ENCODE measurements at places on chromosomes 3 and 15.

GRCh38 chr3:154170300-154170699 is 49.1 kb downstream of the ARHGEF26 start:
- DNase-seq, result no peak

GRCh38 chr3:11522398-11522715 is 121.4 kb downstream of the VGLL4 start:
- DNase-seq, result no peak

DNA sequence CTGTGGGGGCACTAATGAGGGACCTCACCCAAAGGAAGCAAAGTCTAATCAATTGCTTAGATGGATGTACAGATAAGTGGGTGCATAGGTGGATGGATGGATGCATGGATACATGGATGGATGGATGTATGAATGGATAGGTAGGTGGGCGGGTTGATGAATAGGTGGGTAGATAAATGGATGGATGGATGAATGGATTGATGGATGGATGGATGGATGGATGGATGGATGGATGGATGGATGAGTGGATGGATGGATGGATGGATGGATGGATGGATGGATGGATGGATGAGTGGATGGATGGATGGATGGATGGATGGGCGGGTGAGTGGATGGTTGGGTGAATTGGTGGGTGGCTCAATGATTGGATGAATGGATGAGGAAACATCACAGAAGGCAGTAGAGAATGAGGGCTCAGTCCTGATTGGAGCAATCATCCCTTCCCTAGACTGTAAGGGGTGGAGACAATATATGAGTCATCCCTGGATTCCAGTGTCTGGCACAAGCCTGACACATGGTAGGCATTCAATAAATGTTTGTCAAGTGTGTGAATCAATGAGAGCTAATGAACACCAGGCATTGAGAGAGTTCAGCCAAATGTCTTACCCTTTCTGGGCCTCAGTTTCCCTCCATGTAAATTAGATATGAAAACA is 40.4 kb upstream of the PXYLP1 start:
- DNase-seq, result no peak

DNA sequence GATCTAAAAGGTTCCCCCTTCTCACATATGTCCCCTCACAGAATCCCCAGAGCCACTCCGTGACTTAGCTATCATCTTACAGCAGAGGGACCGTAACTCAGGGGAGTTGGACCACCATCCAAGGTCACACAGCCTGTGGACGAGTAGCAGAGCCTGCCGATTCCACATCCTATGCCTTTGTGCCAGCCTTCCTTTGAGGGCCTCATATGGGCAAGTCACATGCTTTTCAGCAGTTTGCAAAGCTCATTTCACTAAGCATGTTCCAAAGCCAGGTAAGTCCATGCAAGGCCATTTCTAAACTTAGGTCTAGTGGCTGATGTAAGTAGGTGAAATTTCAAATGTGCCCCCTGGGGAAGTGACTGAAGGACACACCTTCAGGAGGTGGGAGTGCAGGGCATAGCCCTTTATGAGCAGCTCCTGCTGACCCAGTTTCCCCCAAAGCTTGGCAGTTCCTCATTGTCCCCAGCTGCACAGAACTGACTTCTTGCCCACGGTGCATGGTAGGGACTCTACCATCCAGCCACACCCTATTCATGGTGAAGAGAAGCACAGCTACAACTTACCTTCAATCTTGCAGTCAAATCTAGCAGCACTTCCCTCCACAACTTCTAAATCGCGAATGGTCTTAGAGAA is 33.3 kb upstream of the HACD2 start:
- no peak for DNase-seq

- no peak for DNase-seq
Observed at GRCh38 chr3:74469713-74470112, 144.7 kb downstream of the CNTN3 start.

DNA sequence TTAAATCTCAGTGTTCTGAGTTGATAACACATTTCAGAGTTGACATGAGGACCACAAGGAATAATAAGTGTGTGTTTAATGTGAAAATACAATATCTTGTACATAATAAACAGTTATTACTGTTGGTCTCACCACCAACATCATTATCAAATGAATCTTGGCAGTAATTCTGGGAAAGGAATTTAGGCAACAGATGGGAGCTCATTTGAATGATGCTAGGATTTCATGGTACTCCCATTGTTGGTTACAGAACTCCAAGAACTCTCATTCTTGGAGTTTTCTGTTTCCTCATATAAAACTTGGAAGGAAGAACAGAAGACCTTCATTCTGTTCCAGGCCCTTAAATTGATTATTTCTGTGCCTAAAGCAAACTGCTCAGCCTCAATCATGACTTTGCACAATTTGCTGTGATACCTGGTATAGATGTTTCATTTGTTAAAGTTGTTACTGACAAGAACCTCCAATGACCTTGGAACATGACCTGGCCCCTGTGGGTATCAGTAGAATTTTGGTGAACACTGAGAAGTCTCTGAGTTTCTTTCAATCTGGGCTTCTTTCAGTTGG is 385.8 kb downstream of the LPP start:
- DNase-seq, result no peak

- DNase-seq, result no peak
Observed at GRCh38 chr15:92846741-92847140, 53.4 kb upstream of the CHD2 start.

DNA sequence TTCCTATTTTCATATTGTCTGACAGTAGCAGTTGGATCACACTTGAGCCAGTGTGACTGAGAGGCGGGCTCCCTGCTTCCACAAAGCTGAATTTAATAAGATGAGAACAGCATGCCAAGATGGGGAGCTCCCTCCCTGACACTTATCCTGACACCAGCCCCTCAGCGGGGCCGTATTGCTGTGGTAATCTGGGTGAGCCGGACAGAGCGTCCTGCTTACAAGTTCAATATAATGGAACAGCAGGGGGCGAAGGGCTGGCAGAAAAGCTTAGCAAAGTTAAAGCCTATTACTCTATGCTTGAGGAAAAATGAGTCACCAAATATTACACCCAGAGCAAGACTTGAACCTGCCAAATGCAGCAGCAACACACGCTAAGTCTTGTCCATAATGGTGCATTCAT is 163.8 kb upstream of the CMC1 start:
- DNase-seq, result no peak

GRCh38 chr3:154718053-154718452 is 288.1 kb upstream of the GPR149 start:
- DNase-seq, result no peak

- DNase-seq, result no peak
Observed at GRCh38 chr3:107372506-107372905, 4.7 kb upstream of the CCDC54 start.

- DNase-seq, result no peak
Observed at GRCh38 chr3:127050733-127051132, 67.8 kb downstream of the PLXNA1 start.

- DNase-seq, result no peak
Observed at GRCh38 chr3:110164632-110165369, 827.5 kb upstream of the DPPA4 start.

- DNase-seq, result no peak
Observed at GRCh38 chr3:135918600-135918999, 46.9 kb upstream of the PPP2R3A start.

GRCh38 chr3:29271475-29271874 is 9.4 kb upstream of the RBMS3 start:
- DNase-seq, result no peak

DNA sequence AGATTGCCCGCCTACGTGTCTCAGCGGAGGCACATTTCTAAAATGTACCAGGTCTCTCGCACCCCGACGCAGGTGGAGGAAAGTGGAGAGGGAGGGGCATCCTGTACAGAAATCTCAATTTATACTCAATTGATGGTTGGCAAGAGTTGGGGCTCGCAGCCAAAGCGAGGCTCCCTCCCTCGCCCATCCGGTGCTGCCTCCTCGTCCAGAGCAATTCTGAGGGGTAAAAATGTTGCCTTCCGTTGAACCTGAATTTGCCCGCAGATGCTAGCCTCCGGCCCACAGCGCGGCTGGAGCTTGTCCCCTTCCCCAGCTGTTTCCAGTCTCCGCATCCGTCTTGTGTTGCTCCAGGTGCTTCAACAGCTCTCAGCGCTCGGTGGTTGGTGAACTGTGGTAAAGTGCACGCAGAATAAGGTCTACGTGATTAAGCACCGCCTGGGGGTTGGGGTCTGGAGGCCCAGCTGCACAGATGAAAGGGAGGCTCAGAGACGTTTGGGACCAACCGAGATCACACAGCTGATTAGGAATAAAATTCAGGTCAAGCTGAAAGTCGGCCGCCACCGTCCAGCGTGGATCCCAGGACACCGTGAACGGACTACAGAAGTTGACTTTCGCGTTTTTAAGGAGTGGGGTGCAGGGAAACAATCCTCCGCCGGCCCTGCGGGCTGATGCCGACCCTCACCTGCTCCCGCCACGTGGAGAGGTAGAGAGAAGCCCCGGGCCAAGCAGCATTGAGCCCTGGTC is 846 bp upstream of the POLG start:
- no peak for DNase-seq

DNA sequence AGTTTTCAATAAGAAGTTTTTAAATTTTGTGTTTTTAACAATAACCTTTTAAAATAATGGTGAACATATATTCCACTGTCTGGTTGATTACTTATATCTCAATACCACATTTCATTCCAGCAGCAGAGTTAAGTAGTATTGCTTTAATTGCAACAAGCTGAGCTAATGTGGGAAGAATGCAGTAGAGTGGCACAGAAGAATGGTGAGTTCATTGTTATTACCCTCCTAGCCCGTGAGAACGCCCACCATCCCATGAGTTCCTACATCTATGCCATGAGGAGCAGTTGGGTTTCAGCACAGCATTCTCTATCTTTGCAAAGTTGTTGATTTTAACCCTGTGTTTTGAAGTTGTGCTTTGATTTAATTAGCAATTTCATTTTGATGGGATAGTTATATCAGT is 17.8 kb upstream of the NR2E3 start:
- DNase-seq, result no peak

GRCh38 chr15:88655103-88655553 is 16.3 kb downstream of the ISG20 start:
- no peak for DNase-seq

DNA sequence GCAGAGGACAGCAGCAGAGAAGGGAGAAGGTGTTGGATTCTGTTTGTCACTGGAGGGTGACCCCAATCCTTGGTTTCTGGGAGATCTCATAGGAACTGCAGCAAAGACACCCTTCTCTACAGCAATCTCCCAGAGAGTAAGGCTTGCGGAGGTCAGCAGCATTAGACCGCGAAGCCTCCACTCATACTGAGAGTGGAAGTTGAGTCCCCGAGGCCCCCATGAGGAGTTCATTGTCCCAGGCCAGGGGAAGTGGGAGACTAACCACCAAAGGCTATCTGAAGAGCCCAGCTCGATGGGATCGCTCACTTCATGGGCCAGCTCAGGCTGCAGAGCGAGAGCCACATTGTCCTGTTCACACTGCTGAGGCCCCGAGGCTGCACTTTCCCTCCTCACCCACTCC is 44.6 kb downstream of the GLDN start:
- DNase-seq, result no peak

DNA sequence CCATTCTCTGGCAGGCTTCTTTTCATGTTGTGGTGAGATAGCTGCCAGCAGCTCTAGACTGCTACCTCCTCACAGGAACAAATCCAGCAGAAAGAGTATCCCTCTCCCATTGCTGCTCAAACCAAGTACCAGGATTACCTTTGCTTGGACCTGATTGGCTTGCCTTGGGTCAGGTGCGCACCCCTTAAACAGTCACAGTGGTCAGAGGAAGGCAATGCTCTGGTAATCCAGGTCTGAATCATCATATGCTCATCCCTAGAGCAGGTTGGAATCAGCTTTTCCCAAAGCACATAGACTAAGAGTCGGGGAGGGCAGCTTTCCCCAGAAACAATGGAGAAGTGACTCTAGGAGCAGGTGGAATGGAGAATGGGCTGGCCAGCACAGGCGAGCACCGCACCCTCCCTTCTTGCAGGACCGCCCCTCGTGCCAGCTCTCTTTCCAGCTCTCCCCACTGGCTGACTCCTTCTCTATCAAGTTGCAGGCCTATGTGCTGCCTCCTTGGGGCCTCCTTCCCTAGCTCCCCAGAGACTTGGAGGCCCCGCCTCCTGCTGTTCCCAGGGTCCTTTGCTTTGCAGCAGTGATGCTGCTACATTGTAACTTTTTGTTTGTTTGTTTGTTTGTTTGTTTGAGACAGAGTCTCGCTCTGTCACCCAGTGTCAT is 29.9 kb upstream of the ADPGK start:
- no peak for DNase-seq

GRCh38 chr15:33149919-33150318 is 44.6 kb downstream of the FMN1 start:
- no peak for DNase-seq

- no peak for DNase-seq
Observed at GRCh38 chr3:149377408-149378364, at the start of gene TM4SF1. TM4SF1 (minus strand) TSS chr3:149377649; CDS start chr3:149377547, 102 bp downstream.

DNA sequence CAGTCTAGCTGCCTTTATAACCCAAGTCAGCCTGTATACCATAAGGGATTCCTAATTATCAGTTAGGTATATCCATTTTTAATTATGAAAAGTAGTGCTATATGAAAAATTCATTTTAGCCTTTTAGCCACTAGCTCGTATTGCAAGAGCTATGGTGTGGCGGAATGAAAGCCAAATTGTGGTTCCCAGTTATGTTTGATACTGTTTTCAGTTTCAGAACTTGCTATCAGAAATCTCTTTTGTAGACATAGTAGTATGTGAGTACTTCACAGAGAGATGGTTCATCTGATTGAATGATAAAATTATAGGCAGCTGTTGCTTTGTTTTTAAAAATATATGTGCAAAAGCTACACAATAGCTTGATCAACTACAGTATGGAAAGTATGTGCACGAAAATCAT is 134.6 kb downstream of the SLC25A26 start:
- DNase-seq, result no peak

DNA sequence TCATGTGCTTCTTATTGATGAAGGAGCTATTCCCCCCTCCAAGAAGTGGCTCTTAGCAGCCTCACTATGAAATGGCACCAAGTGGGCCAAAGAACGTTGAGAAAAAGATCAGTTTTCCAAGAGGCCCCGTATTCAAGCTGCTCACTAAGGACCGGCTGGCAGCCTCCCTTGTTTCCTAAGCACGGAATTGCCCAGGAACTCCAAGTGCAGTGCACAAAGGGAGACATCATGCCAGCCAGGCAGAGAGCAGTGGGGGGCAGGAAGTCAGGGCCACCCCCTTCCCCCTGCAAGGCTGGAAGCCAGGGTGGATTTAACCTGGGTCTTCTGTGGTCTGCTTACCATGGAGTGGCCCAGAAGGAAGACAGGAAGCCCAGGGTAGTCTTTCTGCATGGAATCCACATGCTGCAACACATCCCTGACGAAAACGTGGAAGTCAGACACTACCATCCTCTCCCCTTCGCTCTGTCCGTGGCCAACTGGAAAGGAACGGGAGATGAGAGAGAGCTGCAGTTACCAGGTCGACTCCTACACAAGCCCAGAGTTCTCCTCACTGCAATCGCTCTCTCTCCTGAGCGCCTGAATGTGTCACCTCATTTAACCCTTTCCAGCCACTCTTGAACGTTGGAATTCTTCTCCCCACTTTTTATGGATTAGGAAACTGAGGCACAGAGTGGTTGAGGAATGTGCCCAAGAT is 49.5 kb downstream of the ABTB1 start:
- DNase-seq, result no peak

- DNase-seq, result no peak
Observed at GRCh38 chr15:70327856-70328678, 230.3 kb upstream of the TLE3 start.
